Stimulated activated CD8-positive, alpha-beta memory T cell treated with anti-CD3 and anti-CD28 coated beads, Interleukin-4, amount 100 ng/mL, for 4 hours (primary cell): ENCODE measurements at places on chromosomes 11 and 22.

GRCh38 chr22:39197578-39197977, 45.1 kb upstream of the CBX7 start:
- no peak for DNase-seq

- no peak for DNase-seq
Measured at GRCh38 chr11:87971354-87971753, 203.9 kb downstream of the RAB38 start.

- no peak for DNase-seq
Measured at GRCh38 chr22:25833676-25834075, 91.7 kb downstream of the MYO18B start.

GRCh38 chr22:30681831-30682230, 12.8 kb upstream of the OSBP2 start:
- no peak for DNase-seq
